ENCODE measurements at places on chromosomes 11 and 22.

DNA sequence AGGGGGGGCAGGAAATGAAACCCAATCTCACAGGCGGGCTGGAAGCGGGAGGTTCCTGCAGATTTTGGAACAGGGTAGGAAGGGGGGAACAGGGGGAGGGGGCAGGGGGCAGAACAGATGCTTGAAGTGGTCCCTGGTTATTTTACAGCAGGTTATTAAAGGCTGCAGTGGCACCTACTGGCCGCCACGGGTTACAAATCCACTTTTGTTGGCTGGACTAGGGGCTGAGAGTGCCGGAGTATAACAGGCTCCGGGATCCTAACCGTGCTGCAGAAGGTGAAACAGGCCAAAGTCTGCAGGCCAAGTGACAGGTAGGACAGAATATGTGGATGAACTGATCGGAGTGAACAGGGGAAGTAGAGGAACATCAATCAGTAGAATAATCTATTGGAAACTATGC lies 2.5 kb downstream of the ROBO3 start:
- peak; percentile 45 for DNase-seq

DNA sequence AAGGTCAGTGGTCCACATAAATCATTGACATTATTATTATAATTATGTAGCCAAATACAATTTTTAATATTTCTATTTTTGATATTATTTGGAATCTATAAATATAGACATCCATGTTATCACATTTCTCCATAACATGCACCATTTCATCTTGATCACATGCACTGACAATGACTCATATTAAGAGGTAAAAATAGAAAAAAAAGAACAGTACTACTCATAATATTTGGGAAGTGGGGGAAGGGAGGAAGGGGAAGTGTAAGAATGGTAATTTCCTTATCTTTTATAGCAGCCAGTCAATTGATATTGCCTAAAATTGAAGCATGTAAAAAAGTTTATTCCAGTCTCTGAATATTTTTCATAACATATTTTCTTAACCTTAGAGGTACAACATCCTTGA lies 72.3 kb downstream of the ADM start:
- DNase-seq: no peak

- no peak for DNase-seq
These were observed 226.0 kb downstream of the MIAT start for GRCh38 chr22:26883393-26883792.

GRCh38 chr11:110438017-110438416 lies 8.3 kb downstream of the FDX1 start:
- no peak for DNase-seq

- no peak for DNase-seq
These were observed 9.6 kb upstream of the TMEM184B start for GRCh38 chr22:38282397-38282796.

- DNase-seq: no peak
These were observed 91.8 kb upstream of the RTL6 start for GRCh38 chr22:44589831-44590230.

DNA sequence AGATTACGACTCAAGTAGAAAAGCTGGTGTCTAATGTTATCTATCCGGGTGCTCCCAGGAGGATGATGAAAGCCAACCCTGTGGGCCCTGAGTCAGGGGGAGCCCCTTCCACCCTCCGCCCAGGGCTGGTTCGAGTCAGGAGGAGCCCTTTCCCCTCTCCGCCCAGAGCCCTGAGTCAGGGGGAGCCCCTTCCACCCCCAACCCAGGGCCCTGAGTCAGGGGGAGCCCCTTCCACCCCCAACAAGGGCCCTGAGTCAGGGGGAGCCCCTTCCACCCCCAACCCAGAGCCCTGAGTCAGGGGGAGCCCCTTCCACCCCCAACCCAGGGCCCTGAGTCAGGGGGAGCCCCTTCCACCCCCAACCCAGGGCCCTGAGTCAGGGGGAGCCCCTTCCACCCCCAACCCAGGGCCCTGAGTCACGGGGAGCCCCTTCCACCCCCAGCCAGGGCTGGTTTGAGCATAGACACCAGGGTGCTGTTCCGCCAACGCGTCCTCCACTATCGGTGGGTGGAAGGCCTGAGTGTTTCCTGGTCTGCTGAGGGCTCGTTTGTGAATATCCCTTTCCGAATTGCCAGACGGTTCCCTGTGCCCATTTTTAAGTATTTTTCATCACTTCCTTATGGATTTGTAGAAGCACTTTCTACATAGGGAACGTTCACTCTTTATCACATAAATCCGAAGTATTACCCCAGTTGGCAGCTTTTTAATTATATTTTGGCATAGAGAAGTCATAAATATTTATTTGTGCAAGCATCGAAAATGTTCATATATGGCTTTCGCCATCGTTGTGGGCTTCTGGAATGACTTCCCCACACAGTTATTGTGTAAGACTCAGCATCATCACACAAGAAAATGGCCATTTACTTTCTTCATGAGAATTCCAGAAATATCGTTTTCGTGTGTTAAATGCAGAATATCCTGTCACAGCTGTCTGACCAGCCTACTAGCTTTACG lies 380.6 kb downstream of the BRD1 start:
- no peak for DNase-seq

- no peak for DNase-seq
These were observed 31.4 kb downstream of the PLEKHA7 start for GRCh38 chr11:16982809-16983208.

DNA sequence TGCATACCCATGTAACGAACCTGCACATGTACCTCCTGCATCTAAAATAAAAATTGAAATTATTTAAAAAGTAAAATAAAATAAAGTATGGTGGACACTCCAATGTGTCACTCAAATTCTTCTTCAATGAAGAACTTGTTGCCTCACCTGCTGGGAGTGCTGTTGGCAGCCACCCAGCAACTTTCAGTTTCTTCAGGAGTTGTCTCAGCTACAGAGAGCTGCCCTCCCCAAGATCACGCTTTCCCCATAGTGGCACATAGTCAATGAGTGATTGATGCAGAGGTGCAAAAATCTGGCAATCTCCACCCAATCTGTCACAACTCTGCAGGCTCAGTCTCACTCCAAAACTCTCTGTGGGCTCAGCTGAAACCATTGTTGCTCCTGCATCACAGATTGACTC lies 92.3 kb upstream of the C11orf87 start:
- DNase-seq: no peak

DNA sequence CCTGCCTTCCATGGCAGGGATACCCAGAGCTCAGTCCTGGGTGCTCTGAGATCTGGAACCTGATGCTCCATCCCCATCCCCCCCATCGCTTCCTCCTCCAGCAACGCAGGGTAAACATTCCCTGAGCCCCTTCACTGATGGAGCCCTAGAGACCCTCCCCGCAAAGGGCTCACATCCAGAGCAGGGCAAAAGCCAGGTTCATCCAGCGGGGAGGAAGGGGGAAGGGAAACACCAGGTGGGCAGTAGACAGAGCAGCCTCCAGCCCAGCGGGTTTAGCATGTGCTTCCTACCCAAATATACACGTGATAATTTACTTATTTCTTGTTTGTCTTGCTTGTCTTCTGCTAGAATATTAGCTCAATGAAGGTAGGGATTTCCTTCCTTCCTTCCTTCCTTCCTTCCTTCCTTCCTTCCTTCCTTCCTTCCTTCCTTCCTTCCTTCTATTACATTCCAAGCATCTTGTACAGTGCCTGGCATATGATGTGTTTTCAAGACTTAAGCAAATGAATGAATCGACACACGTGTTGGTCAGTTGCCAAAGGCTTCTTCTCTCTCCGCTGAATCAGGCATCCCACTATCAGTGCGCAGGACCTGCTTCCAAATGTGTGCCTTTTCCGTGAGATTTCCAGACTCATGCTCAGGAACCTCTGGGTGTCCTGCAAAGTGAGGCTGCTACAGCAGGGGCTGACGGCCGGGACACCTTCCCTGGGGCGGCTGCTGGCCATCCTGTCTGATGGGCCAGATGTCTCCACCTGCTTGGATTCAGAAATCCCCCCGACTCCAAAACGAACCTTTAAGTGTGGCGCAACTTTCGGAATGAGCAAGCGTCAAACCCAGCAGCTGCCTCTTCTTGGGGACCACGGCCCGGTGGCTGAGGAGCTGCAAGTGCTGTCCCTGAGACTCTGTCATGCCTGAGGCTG lies 955.1 kb downstream of the BRD1 start:
- DNase-seq: no peak

DNA sequence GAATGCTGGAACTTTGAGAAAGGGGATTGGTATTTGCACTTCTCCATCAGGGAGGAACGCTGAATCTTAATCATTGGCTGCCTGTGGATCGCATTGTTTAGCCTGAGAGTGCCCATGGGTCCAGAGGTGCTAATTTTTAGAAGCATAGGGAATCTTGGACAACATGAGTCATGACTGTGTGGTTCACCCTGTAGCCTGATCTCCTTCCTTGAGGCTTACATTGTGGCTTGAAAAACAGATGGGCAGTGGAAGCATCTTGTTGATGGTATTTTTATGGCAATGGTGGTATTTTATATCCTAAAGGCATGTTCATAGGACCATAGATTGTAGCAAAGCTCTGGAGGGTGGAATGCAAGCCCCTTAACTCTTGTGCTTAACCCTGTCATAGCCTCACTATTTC lies 99.2 kb upstream of the DBX1 start:
- no peak for DNase-seq

- DNase-seq: no peak
These were observed 1413.0 kb downstream of the BRD1 start for GRCh38 chr22:48414651-48415050.

GRCh38 chr11:13463779-13464290 lies 813 bp upstream of the BTBD10 start:
- no peak for DNase-seq

DNA sequence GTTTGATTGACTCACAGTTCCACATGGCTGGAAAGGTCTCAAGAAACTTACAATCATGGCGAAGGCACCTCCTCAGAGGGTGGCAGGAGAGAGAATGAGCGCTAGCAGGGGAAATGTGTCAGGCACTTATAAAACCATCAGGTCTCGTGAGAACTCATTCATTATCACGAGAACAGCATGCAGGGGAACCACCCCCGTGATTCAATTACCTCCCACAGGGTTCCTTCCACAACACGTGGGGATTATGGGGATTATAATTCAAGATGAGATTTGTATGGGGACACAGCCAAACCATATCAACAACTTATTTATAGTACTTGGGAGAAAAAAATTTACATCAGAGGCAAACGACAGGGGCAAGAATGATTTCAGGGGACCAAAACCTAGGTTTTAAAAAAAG lies 3.0 kb downstream of the ME3 start:
- no peak for DNase-seq

DNA sequence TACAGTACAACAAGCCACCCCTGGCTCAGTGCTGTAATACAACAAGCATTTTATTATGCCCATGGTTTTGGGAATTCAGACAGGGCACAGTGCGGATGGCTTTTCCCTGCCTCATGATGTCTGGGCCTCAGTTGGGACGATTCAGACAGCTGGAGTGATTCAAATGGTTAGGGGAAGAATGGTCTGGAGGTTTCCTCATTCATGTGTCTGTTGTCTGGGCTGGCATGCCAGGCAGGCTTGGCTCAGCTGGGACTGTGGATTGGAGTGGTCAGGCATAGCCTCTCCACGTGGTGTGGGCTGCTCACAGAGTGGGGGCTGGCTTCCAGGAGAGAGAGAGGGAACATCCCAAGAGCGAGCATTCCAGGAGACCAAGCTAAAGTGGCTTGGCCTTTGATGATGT lies 164.4 kb downstream of the C11orf91 start:
- no peak for DNase-seq

DNA sequence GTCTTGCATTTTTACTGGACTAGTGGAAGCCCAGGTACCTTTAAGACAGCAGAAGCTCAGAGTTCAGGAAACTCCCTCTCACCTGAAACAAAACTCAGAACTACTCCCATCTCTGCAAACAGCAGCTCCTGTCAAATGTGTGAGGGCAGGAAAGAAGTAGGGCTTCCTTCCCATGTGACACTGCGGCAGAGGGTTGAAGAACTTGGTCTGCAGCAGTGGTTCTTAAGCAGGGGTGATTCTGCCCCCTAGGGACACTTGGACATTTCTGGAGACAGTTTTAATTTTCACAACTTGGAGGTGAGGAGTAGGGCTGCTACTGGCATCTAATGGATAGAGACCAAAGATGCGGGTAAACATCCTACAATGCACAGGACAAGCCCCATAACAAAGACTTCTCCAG lies 63.4 kb downstream of the RCN1 start:
- peak; percentile 34 for DNase-seq

DNA sequence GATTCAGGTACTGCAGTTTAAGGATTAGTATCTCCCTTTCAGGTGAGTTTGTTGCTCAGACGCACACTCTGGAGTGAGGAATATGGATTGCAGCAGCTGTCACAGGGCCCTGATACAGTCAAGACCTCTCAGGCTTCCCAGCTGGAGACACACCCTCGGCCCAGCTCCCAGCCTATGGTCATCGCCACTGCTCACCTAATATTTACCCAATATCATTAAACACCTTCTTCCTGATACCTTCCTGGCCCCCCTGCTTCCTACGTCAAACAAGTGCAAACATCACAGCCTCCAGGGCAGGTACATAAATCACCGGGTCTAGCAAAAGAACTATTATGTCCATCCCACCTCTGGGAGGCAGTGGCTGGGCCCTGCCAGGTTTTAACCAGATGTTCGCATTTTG lies 213.3 kb downstream of the MN1 start:
- DNase-seq: no peak
